ENCODE measurements at places on chromosomes 1 and 21. TPM values are rescaled to one million over a fixed set of nuclear protein-coding genes. Genes with fewer than 3 reads are reported as not detected.

SPATA46 gene
- total RNA-seq = not detected

PTGFR gene
- 17.7 TPM for total RNA-seq

HENMT1 gene
- total RNA-seq = 1.7 TPM

NOC2L gene
- 155 TPM for total RNA-seq

SYT2 gene
- under 0.01 TPM for total RNA-seq

KRTAP19-4 gene
- total RNA-seq = not detected

CD1E gene
- not detected for total RNA-seq

ERICH3 gene
- total RNA-seq = not detected

BTBD8 gene
- total RNA-seq = 4.1 TPM

SELENBP1 gene
- total RNA-seq = 22.2 TPM

SH3BGR gene
- 1.00 TPM for total RNA-seq

MRAP gene
- not detected for total RNA-seq

CELA2A gene
- not detected for total RNA-seq

ERG gene
- 0.11 TPM for total RNA-seq

PGLYRP4 gene
- total RNA-seq = not detected

SELP gene
- total RNA-seq = not detected

SLC26A9 gene
- total RNA-seq = not detected

SPRR1B gene
- not detected for total RNA-seq

ADAMTSL4 gene
- total RNA-seq = 2.1 TPM

KRTAP25-1 gene
- not detected for total RNA-seq

TNFRSF18 gene
- 0.12 TPM for total RNA-seq
